ENCODE measurements at places on chromosomes 7 and 10.

DNA sequence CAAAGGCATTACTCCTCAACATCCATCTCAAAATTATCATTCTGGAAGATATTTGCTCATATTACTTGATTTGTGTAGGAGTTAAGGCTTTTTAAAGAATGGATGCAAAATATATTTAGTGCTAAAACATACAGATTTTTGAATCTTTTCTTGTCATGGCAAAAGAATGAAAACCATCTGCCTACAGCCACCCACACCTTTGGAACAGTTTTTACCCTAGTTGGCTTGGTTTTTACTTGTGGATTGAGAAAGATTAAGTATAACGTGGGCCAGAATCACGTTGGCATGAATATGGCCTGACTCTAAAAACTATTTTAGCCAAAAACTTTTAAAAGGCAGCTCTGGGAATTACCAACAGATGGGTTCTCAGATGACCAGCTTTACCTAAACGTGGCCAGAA, 128.2 kb downstream of the SPAG6 start:
- no peak for DNase-seq

GRCh38 chr7:107588529-107589130, 8.6 kb downstream of the BCAP29 start:
- no peak for DNase-seq

DNA sequence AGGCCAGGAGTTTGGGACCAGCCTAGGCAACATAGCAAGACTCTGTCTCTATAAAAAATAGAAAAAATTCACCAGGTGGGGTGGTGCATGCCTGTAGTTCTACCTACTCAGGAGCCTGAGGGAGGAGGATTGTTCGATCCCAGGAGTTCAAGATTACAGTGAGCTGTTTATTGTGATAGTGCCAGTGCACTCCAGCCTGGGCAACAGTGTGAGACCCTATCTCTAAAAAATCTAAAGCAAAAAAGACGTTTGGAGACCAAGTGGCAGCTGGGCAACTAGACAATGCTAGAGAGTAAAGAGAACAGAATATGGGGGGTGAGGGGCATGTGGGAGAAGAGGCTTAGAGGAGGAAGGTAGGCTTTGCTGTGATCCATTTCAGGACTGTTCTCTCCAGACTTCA, 1.4 kb downstream of the PDSS1 start:
- DNase-seq = no peak

DNA sequence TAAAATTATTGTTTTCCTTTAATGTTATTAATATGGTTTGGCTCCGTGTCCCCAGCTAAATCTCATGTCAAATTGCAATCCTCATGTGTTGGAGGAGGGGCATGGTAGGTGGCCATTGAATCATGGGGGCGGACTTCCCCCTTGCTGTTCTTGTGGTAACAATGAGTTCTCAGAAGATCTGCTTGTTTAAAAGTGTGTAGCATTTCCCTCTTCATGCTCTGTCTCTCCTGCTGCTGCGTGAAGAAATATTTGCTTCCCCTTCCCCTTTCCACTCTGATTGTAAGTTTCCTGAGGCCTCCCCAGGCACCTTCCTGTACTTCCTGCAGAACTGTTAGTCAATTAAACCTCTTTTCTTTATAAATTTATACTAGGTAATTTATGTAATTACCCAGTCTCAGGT, 27.5 kb downstream of the VIM start:
- DNase-seq = no peak

DNA sequence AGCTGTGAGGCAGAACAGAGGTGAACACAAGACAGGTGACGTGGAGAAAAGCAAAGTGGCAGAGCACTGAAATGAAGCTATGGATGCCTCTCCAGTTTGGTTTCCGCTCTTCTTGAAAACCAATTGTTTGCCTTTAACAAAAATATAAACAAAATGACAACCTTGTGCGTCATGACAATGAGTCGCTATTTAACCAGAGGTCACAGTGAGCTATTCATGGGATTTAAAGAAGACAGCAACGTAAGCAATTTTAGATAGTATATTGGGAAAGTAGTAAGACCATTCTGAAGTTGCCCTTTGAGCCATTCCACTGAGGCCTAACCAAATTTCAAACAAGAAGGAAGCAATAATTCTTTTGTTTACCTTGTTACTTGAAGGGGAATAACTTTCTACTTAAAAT, 15.2 kb upstream of the LRRTM3 start:
- no peak for DNase-seq

DNA sequence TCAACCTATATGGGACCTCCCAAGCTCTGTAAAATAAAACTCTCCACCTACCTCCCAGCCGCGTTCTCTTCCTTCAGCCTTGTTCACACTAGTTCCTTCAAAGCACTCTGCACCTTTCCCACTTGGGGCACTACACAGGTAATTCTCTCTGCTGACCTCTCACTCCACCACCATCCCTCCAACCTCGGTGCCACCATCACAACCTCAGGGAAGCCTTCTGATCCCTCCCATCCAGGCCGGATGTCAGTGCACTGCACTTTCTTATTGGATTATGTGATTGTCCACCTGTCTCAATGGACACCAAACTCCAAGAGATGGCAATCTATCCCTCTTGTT, 7.0 kb downstream of the LARP4B start:
- DNase-seq = no peak

DNA sequence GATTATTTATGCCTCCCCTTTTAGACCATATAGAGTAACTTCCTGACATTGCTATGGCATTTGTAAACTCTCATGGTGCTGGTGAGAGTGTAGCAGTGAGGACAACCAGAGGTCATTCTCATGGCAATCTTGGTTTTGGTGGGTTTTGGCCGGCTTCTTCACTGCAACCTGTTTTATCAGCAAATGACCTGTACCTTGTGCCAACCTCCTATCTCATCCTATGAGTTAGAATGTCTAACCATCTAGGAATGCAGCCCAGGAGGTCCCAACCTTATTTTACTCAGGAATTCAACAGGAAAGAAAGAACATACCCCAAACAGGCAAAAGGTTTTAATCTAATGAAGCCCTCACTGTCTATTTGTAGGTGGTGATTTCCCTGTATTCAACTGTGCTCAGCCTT, 205.4 kb upstream of the YAE1 start:
- DNase-seq = no peak

All from urothelium cell line (cell line).